ENCODE measurements at places on chromosomes 3 and 15. TPM values are rescaled to one million over a fixed set of nuclear protein-coding genes. Genes with fewer than 3 reads are reported as not detected.

DNA sequence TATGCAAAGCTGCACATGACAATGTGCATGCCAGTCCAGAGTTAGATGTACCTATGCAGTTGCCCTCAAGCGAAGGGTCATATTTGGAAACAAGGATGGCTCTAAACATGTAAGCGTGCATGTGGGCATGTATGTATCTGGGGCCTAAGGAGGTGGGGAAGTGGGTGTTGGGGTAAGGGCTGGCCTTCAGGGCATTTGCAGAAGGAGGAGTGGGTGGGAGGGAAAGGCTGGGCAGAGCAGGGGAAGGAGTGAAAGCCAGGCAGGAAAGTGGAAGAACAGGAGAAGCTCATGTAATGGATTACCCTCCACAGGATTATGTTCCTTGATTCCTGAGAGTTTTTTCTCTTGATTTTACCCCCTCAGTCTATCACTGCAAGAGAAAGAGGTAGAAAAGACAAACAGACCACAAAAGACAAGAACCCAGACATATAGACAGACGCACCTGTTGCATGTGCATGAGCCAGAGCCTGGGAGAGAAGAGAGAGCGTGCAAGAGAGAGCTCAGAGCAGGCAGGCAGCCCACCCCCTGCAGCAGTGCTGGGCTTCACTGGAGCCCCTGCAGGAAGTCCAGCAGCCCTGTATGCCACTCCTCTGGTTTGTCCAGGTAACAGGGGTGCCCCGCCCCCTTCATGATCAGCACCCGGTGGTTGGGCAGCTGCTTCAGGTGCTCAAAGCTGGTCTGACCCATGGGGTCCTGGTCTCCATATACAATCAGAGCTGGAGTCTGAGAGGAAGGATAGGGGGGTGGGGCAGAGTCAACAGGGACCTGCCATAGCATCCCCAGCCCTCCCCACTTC lies 1.8 kb upstream of the PCBP4 start:
- no peak for DNase-seq

Gene DCP1A
- 30.3 TPM for polyA plus RNA-seq

DNA sequence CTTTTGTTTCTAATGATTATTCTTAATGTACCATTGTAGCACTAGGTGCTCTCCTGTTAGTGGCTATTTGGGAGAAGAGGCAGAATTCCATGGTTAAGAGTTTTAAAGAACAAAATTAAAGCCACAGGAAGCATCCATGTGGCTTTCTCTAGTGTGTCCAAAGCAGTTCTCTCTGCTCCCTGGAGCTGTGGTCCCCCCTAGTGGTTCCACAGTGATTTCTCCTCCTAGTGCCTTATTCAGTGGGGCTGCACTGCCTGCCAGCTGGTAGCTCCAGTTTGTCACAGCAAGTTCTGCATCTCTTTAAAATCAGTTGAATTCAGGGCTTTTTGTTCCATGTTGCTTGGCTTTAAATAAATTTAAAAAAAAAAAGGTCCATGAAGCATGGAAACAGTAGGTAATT lies 39.6 kb upstream of the FAM98B start:
- DNase-seq: peak; percentile 7

DNA sequence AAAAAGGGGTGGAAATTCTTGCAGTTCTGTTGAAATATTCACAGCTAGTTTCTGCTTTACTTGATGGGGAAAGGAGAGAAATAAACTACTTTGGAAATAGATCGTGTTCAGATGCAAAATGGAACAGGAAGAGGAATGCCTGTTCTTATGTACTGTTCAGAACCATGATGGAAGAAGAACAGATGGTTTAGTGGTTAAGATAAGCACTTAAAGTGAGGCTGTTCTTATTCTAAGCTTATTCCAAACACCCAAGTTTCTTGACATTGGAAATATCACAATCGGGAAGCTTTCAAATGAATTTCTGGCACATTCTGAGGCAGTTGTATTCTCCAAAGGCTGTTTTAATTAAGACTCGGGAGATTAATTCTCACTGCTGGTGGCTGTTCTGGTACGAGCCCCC lies 228.5 kb downstream of the LSAMP start:
- no peak for DNase-seq

Gene SUCLG2
- polyA plus RNA-seq: 77.7 TPM

- DNase-seq: no peak
Observed at GRCh38 chr3:37526511-37526910, 335.2 kb upstream of the CTDSPL start.

Gene TM4SF1
- 72.4 TPM for polyA plus RNA-seq

Gene HEMK1
- 23.8 TPM for polyA plus RNA-seq

DNA sequence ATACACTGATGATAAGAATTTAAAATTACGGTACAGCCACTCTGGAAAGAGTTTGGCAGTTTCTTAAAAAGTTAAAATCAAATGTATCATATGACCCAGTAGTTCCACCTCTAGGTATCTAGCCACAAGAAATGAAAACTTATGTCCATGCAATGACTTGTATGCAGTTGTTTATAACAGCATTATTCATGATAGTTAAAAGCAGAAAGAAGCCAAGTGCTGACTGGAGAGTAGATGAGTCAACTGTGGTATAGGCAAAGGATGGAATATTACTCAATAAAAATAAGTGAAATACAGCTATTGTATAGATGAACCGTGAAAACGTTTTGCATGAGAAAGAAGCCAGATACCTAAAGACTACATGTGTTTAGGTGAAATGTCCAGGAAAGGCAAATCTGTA lies 14.8 kb downstream of the GPR87 start:
- DNase-seq: no peak

Gene P3H2
- polyA plus RNA-seq: 103 TPM

GRCh38 chr3:183699238-183699947 lies 1.8 kb downstream of the YEATS2 start:
- no peak for DNase-seq

GRCh38 chr15:86255247-86255646 lies 175.6 kb downstream of the AGBL1 start:
- no peak for DNase-seq

Gene PPP1R14D
- polyA plus RNA-seq: 0.46 TPM

DNA sequence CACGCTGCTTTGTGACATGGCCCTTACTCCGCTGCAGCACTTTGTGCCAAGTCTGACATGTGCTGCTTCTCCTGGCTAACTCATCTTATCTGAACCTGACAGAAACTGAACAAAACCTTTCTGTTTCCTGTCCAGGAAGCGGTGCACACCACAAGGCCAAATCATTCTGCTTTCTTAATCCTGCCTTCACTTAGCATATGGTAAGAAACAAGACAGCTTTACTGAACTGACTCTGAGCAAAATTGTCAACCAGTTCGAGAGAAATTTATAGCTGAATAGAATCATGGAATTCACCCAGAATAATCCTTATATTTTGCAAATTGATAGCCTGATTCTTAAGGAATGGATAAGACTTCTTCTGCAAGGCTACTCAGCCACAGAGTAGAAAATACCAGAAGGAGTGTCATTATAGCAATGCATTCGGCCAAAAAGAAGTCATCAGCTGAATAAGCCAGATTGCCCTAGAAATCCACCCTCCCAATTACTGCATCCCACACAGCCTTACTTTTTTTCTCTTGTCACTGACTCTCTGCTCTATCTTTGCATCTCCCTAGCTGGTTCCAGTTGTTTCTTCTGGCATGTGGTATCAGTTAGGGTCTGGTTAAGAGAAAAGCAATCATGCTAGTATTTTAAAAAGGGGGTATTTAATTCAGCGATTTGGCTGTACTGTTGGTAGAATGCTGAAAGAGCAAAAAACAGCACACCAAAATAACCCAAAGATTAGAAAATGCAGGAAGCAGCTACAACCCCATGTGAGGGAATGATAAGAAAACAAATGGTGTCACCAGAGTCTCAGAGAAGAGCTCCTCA lies 41.6 kb upstream of the STRIT1 start:
- DNase-seq: no peak

GRCh38 chr3:174146008-174146407 lies 713.1 kb upstream of the NAALADL2 start:
- no peak for DNase-seq

GRCh38 chr3:119305286-119305685 lies 11.1 kb downstream of the ARHGAP31 start:
- no peak for DNase-seq

DNA sequence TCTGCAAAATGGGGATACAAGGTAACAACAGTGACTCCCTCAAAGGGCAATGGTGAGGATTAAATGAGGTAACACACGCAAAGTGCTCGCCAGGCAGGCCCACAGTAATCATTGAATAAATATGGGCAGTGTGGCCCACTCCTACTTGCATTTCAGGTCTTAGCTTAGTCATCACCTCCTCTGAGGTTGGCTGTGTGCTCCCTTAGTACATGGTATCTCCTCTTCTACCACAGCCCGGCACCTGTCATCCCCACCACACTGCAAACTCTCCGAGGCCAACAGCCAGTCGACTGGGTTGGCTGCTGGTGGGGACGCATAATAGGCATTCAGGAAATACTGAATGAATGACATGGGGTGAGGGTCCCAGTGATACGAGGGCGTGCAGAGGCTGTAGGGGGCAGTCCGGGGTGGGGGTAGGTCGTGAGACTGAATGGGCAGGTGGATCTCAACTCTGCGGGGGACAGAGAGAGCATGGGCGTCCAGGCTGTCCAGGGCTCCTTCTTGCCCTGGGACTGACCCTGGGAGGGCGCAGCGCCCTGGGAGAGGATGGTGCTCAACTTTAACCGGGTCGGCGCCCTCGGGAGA lies 375 bp upstream of the MYZAP start:
- DNase-seq: no peak

GRCh38 chr3:16394639-16395038 lies 118.9 kb downstream of the RFTN1 start:
- DNase-seq: no peak

GRCh38 chr3:139770577-139770976 lies 92.8 kb upstream of the NMNAT3 start:
- DNase-seq: no peak

DNA sequence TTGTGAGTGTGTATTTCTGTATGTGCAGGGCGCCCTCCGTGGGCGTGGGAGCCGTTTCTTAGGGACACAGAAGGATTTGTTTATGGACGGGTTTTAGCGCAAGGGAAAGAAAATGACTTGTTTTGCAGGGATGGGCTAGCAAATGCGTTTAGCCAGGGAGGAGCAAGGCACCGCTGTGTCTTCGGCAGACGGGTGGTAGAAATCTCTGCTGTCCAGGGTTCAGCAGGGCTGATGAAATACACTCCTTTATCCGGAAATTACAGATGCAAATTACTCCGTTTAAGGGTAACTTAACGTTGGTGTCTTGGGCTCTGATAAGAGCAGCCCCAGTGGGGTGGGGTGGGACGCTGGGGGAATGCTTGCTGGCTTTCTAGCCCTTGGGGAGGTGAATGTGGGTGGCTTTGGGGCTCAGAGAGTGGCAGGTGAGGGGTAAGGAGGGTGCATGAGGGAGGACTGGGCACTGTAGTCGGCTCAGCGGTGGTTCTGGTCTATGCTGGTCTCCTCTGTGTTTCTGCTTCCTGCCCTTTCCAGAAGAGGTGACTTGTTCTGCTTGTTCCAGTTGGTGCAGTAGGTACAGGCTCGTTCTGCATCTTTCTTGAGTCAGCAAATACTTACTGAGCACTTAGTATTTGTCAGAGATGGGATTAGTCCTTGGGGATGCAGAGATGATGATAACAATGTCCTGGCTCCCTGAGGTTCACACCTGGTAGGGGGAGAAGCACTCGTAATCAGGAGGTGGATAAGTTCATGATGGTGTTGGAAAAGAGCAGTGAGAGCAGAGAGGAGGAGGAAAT lies 954 bp downstream of the SV2B start:
- DNase-seq: no peak

Gene CYFIP1
- 96.9 TPM for polyA plus RNA-seq

Gene CNTN4
- polyA plus RNA-seq: 35.1 TPM

DNA sequence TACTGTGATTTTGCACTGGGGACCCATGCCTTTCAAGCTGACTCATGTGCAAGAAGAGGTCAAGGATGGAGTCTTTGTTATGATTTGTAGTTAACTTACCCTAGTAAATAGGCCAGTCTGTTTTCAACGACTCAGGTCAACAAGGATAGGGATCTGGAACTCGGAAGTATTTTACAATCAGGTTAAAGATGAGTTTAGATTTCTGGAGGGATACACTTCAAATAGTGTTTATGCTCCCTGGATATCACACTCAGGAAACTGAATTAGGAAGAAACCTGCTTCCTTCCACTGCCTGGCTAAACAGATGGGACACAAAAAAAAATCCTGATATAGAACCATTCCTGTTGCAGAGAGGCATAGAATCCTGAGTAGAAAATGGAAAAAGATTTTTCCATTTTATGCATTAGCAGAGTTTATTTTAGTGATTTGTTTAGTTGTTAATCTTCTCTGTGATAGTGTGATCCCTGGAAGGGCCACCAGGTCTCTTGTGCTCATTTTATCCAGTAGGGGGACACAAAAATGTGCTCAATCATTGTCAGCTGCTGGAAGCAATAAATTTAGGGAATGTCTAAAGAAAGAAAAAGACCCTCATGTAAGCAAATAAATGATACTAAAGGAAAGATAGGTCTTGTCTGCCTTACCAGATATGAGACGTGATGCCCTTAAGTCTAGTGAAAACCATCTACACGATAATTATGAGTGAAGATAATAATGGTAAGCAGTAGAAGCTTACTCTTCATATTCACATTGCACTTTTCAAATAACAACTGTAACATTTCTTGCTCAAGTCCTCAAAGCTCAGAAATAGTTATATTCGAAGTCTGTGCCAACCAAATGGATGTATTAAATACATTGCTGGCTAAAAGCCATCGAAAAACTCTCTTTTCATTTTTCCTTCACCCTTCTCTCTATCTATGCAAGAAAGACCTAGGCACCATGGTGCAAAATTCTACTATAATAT lies 452.1 kb upstream of the KCNMB2 start:
- DNase-seq: no peak

- no peak for DNase-seq
Observed at GRCh38 chr3:25212736-25213135, 215.3 kb upstream of the RARB start.

- no peak for DNase-seq
Observed at GRCh38 chr15:95760508-95760907, 570.0 kb upstream of the NR2F2 start.

DNA sequence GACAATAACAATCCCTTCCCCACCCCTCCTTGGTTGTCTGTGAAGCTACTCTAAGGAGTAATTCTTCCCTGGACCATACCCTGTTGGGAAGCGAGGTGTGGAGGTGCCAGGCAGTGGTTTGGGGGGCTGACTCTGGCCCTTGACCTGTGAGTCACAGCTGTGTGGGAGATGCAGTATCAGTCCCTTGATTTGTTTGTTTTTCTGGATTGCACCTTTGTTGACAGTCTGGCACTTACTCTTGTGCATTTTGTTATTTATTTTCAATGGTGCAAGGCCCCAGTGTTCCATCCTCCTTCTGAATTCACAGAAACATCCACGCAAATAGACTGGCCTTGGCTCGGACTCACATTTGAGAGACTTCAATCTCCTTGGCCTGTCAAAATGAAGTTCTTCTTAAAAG lies 29.7 kb downstream of the TMEM45A start:
- DNase-seq: no peak

Gene TTC21A
- 7.0 TPM for polyA plus RNA-seq

Measured in right renal pelvis (tissue), 4 donors.